Kidney epithelial cell (primary cell): ENCODE measurements at places on chromosomes 13 and 19. TPM values are rescaled to one million over a fixed set of nuclear protein-coding genes. Genes with fewer than 3 reads are reported as not detected.

FXYD1 gene
- not detected in 2 replicates for total RNA-seq

DCT gene
- 0.08 TPM in 1 of 2 replicates, not detected in the other for total RNA-seq

ARRDC5 gene
- total RNA-seq, result not detected in 2 replicates

SLC25A41 gene
- total RNA-seq, result not detected in 2 replicates

CPAMD8 gene
- total RNA-seq, result 5.3 and 8.1 TPM in 2 replicates

C19orf47 gene
- total RNA-seq, result 5.4 and 10.4 TPM in 2 replicates
